Amniotic epithelial cell (primary cell): ENCODE measurements at places on chromosomes 2 and 18.

- DNase-seq, result no peak
These were observed 806 bp upstream of the MYT1L start for GRCh38 chr2:2331881-2332280.

- no peak for DNase-seq
These were observed 396.7 kb upstream of the DCC start for GRCh38 chr18:51943281-51943680.

DNA sequence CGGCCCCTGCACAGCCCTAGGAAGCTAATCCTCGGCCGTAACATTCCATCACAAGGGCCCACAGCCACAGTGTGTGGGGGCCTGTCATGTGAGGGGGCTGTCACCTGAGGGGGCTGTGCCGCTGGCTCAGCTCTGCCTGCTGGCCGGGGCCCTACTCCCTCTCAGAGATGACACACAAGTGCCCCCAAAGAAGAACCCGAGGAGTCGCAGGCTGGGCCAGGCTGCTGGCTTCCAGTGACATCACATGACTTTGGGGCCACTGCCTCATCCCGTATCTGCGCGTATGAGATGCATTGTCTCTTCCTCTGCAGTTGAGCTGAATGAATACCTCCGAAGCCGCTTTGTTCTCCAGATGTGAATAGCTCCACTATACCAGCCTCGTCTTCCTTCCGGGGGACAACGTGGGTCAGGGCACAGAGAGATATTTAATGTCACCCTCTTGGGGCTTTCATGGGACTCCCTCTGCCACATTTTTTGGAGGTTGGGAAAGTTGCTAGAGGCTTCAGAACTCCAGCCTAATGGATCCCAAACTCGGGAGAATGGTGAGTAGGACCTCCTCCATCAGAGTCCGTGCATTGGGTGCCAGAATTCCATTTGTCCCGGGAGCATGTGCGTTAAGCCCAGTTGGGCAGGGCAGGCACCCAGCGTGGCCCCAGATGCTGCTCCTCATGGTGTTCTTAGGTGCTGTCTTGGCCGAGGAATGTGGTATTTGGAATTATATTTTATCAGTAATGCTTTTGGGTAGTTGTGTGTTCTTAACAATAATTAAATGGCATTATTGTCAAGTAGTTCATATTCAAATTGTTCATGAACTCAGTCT, at the start of gene CNDP1:
Gene CNDP1 (plus strand): TSS at position 351 of the 820 bp plus-strand sequence. CDS start 168 bp downstream, at position 519.
- DNase-seq, result no peak

GRCh38 chr2:75792146-75792545, 81.4 kb upstream of the GCFC2 start:
- no peak for DNase-seq

DNA sequence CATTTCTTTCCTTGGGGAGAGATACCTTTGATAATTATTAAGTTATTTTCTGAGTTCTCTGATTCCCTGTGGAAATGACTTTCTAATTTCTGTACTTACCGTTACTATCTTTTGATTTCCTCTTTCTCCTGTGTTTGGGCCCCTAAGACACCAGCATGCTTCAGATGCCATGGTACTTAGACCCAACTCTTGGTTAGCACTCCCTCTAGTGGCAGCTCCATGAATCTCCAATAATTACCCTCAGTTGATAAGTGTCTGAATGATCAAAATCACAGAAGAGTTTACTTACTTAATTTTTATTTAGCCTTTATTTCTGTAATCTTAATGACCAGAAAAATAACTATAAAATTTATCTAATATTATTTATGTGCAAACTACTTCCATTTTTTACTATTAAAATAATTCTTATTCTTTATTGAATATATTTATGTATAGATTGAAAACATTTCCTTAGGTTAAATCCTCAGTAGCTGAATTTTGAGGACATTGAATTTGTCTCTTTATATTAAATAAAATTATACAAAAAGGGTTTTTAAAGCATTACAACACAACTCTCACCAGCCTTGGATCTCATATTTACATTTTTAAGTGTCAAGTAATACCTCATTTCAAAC, 300.4 kb downstream of the KCNS3 start:
- peak; percentile 52 for DNase-seq

DNA sequence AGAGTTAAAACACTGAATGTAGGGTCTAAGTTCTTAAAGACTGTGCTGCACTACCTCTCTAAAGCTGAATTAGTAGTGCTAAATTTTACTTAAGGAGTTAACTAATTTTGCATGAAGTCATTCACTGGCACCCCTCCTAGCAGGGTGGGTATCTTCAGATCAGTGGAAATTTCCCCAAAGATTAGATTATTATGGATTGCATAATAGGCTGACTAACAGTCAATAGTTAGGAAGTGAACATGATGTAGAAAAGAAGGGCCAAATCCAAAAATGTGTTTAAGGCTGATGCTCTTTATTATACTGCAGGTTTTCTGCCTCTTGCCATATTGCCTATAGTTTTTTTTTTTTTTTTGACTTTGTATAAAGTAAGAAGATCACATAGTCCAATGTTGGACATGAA, 5.2 kb downstream of the ZNF638 start:
- peak; percentile 30 for DNase-seq
